Activated naive CD4-positive, alpha-beta T cell treated with Interleukin-2 at 50 U/mL for 16 hours (primary cell): ENCODE measurements at places on chromosomes 6 and 20.

GRCh38 chr6:26552640-26553188 is 14.5 kb downstream of the HMGN4 start:
- no peak for DNase-seq

DNA sequence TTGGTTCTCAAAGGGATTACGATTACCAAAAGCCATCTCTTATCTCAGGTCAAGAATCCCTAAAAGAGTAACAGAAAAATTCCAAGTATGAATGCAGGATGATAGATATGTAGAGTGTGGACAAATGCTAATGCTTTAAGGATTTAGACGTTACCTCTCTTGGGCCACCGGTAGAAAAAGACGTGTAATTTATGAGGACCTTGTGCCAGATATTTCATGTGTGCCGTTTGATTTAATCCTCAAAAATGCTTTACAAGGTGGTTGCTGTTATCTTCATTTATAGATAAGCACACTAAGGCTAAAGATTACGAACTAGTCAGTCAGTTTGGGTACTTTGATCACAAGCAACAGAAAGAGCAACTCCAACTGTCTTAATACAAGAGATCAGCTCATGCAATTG is 370.8 kb upstream of the JAG1 start:
- DNase-seq, result no peak

DNA sequence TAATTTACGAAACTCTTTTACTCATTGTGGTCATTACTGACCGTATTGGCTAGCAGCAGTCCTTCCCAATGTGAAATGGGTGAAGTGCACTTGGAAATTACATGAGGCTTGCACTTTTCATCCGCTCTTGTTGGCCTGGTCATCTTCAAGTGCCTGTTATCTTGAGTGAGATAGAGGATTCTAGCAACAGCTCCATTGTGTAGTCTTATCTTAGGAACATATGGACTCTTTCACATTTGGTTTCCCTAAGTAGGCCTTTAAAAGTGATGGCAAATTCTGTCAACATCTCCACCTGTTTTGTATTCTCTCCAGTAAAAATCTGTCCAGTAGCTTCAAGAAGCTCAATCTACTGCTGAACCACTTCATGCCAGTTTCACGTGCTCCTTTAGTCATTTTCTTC is 114.8 kb upstream of the MARCKS start:
- no peak for DNase-seq

DNA sequence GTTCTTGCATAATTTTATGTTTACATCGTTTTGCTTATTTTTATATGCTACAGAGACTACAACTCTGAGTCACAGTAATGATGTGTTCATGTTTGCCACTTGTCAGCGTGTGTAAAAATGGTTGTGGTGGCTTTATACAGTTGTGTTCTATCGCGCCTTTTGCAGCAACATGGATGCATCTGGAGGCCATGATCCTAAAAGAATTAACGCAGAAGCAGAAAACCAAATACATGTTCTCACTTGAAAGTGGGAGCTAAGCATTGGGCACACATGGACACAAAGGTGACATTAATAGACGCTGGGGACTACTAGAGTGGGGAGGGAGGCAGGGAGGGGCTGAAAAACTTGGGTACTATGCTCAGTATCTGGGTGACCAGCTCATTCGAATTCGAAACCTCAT is 996 bp upstream of the SEC23B start:
- DNase-seq, result peak; percentile 5

- DNase-seq, result no peak
These were observed 134.9 kb downstream of the SLC23A2 start for GRCh38 chr20:4866429-4866828.

DNA sequence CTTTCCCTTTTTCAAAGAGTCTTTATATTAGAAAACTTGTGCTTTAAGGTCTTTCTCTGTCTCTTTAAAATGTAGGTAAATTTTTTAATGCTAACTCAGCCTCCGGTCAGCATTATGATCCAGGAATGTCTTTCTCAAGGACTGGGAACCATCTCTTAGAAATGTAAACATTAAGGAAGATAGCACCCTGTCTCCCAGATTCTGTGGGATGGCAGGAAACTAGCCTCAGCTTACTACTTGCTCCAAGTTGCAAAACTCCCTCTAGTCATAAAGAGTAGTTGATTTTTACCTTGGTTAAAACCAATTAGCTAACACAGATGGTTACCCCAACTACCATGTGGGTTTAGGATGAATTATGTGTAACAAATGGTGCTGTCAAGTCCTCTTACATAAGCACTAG is 4.7 kb upstream of the TAAR1 start:
- DNase-seq, result no peak

- no peak for DNase-seq
These were observed 154.0 kb upstream of the LAMP5 start for GRCh38 chr20:9360431-9360830.

GRCh38 chr20:59938696-59939051 is 1.4 kb downstream of the PPP1R3D start:
- DNase-seq, result no peak

- peak; percentile 6 for DNase-seq
These were observed 108.5 kb downstream of the LY86 start for GRCh38 chr6:6696867-6697531.

- no peak for DNase-seq
These were observed 299.6 kb upstream of the STXBP5 start for GRCh38 chr6:146904596-146904995.

GRCh38 chr20:63433756-63434531 is 38.5 kb downstream of the KCNQ2 start:
- DNase-seq, result no peak

- no peak for DNase-seq
These were observed 20.6 kb downstream of the PLEKHG1 start for GRCh38 chr6:150620244-150620643.

GRCh38 chr6:127576874-127577273 is at the start of gene C6orf58:
C6orf58 (plus strand) TSS chr6:127577174; CDS start chr6:127577186, 12 bp downstream.
- no peak for DNase-seq

DNA sequence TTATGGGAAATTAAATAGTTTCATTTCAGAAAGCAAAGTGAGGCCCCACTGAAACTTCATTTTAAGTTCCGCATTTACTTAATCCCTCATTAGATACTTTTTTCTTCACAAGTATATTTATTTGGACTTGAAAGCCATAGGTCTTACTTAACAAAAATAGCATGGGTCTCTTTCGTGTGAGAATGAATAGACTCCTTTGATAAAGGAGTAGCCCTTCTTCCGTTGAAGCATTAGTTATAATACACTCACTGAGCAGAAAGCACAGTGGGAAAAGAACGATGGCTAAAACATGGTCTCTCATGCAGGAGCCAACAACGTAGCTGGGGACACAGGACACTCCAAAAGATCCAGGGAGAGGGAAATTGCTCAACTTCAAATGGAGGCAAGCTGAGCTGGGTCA is 130.4 kb downstream of the SLC23A2 start:
- no peak for DNase-seq

- no peak for DNase-seq
These were observed 44.1 kb upstream of the NT5E start for GRCh38 chr6:85405853-85406198.

DNA sequence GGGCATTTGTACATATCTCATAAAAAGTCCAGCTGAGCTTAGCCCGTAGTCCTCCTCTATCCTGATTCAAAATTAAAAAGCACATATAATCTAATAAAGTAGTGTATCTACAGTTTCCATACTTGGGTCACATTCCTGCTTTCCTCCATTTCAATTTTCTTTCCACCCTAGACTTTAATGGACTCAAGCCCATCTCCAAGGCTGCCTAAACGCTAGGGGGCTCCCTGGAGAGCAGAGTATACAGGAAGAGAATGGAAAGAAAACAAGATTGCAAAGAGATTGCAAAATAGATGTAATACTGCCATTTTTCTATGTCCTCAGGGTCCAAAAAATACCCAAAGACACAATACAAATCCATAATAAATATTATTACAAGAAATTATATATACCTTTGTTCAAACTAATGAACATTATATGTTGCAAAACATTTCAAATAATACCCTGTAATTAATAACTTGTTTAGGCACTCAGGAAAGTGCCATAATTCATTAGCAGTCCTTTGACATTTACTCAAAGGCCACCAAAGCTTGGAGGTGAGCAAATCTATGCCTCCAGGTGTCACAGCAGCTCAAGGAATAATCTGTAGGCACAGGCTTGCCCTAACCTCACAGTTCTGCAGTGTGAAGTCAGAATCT is 2.4 kb upstream of the MCM3 start:
- peak; percentile 69 for DNase-seq

- DNase-seq, result no peak
These were observed 103.1 kb downstream of the LRFN2 start for GRCh38 chr6:40484066-40484465.

GRCh38 chr6:138410048-138410735 is 6.2 kb downstream of the HEBP2 start:
- DNase-seq, result no peak

DNA sequence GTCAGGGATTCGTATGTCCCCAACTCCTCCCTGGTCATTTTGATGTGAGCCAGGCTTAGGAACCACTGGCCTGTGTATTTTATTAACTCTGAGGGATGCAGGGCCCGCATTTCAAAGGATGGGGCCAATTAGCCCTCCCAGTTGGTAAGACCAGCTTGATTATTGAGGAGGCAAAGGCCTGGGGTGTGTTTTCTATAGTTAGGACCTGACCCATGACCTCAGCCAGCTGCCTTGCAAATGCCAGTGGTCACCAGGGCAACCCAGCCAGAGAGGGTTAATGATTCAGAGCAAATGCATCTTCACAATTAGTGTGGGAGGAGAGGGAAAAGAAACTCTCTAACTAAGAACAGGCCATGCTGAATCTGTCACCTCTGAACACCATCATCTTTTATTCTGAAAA is 835.4 kb downstream of the MAFB start:
- DNase-seq, result no peak

GRCh38 chr20:62704341-62704948 is 4.2 kb upstream of the NTSR1 start:
- DNase-seq, result no peak

- no peak for DNase-seq
These were observed 18.4 kb downstream of the LCA5 start for GRCh38 chr6:79518842-79519241.

GRCh38 chr20:16415071-16416053 is 157.9 kb downstream of the KIF16B start:
- no peak for DNase-seq

- no peak for DNase-seq
These were observed 292.1 kb downstream of the ESR1 start for GRCh38 chr6:152099446-152100182.

DNA sequence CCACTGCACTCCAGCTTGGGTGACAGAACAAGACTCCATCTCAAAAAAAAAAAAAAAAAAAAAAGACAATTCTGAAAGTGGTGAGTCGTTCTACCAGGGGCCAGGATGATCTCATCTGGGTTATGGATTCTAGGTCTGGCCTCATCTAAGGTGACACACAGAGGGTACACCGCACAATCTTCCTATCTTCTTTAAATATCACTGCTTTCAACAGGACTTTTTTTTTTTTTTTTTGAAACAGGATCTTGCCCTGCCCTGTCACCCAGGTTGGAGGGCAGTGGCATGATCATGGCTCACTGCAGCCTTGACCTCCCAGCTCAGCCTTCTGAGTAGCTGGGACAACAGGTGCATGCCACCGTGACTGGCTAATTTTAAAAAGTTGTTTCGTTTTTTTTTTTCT is 67.7 kb downstream of the SLC16A10 start:
- peak; percentile 4 for DNase-seq

DNA sequence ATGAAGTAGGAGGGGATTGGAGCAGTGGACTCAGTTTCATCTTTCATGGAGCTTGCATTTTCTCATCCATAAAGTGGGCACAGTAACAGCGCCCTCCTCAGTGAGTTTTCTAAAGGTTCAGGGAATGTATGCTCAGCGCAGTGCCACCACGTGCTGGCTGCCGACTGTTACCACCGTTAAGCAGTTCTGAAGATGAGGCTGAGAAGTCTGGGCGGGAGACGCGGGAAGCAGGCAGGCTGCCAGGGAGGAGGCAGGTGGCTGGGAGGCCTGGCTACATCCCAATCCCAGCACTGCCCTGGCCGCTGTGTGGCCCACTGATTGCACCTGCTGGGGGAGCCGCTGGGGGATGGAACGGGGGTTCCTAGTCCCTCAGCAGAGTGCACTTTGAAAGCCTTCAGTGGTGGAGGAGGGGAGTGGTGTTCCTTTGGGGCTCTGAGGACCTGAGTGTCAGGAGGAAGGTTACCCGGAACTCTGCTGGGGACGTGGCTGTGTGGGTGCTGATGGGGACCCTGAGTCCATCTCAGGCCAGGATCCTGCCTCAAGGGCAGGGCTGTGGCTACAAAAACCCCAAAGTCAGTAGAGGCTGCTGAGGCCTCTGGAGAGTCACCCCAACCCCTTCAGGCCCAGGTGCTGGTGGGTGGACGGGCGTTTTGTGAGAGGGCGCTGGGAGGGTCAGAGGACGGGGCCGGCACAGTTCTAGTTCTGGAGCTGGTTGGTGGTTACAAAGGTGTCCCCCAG is 28.0 kb upstream of the PHACTR3 start:
- DNase-seq, result no peak

GRCh38 chr20:1685304-1686052 is 27.9 kb upstream of the SIRPG start:
- no peak for DNase-seq

- DNase-seq, result no peak
These were observed 19.4 kb downstream of the QRSL1 start for GRCh38 chr6:106648651-106649308.

DNA sequence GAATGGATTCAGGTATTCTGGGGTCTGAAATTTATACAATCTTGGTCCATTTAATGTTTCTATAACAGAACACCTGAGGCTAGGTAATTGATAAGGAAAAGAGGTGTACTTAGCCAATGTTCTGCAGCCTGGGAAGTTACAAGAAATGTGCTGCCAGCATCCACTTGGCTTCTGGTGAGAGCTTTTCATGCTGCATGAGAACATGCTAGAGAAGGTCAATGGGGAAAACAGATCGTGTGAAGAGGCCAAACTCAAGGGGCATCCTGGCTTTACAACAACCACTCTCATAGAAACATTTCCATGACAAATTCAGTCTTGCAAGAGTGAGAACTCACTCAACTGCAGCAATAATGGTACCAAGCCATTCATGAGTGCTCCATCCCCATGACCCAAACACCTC is 16.8 kb downstream of the IL22RA2 start:
- no peak for DNase-seq

GRCh38 chr20:37915800-37916570 is 13.1 kb downstream of the VSTM2L start:
- no peak for DNase-seq

DNA sequence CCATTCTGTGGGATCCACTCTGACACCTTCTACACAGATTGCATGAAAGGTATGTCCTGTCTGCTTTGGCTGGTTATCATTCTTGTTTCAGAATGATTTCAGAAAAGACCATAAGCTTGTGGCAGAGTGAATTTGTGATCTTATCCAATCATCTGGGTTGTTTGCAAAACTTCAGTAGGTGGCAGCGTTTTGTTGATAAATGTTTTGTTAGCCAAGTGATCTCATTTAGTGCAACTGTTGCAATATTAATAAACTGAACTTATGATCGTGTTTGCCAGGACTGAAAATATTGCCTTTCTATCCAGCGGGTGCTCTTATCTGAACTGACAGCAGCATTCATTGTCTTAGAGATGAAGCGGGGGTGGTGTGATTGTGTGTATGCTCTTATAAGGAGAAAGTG is 613.2 kb upstream of the NOX3 start:
- no peak for DNase-seq

DNA sequence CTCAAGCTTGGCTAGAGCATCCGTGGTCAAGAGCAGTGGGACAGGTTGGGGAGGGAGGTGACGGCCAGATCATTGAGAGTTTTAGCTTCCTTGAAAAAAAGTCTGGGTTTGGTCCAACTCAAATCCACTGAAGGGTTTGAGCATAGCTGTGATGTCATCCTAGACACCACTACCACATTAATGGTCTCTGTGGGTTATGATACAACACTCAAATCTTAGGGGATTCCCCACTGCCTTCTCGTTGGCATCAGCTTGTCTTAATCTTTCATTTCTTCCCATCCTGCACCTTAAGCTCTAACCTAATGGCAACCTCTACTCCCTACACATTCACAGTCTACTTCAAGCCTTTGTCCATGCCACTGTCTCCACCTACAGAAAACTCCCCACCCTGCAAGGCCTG is 77.3 kb downstream of the BMP6 start:
- no peak for DNase-seq
